ENCODE measurements at places on chromosomes 1 and 21.

DNA sequence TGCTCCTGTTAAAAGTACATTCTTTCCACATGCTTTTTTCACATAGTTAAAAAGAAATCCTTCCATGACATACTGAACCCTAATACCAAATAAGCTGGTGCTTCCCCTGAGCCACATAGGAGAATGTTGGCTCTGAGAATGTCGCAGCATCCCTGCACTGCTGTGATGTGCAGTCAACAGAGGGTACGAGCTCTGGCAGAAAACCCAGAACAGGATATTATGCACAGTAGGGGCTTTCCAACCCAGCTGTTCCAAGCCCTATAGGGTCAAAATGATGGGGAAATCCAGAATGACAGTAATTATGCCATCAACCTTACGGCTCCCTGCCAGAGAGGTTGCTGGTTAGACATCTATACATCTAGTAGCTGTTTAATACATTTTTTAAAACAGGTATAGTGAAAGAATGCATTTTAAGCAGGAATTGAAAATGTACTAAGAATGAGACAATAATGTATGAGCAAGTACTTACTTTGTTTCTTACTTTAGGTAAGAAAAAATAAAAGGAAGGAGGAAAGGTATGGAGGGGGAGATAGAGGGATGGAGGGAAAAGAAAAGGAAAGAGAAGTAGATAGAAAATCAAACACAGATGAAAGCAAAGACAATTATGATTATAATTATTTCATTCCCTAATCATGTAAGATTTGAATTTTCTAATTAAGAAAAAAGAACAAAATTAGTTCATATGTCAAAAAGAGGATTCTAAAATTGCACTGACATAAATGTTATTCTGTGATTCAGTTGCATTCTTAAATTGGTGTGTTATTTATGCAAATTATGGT lies 126.0 kb downstream of the NR5A2 start:
- peak; percentile 33 for DNase-seq

DNA sequence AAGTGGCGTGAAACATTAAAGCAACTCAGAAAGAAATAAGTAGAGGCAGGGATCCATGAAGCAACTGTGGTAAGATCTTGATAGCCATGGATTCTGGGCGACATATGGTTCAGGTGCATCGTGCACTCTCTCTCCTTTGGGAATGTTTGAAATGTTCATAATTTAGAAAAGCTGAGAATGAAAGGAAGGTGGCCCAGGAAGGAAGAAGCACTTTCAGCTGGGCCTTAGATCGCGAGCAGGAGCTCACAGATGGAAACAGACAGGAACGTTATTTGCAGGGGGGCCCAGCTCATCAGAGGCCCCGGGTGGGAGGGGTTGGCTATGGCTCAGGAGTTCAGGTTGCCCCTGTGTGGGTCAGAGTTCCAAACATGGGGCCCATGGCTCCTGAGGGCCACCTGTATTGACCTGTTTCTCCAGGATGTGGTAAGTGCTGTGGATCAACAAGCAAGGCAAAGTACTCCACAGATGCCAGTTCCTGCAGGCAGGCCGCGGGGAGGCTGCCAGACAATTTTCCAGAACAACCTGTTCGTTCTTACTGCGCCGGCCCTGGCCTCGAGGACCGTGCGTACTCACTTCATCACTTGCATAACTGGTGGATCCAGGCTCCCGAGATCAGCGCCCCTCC lies 253.2 kb downstream of the TOMM20 start:
- DNase-seq = no peak

DNA sequence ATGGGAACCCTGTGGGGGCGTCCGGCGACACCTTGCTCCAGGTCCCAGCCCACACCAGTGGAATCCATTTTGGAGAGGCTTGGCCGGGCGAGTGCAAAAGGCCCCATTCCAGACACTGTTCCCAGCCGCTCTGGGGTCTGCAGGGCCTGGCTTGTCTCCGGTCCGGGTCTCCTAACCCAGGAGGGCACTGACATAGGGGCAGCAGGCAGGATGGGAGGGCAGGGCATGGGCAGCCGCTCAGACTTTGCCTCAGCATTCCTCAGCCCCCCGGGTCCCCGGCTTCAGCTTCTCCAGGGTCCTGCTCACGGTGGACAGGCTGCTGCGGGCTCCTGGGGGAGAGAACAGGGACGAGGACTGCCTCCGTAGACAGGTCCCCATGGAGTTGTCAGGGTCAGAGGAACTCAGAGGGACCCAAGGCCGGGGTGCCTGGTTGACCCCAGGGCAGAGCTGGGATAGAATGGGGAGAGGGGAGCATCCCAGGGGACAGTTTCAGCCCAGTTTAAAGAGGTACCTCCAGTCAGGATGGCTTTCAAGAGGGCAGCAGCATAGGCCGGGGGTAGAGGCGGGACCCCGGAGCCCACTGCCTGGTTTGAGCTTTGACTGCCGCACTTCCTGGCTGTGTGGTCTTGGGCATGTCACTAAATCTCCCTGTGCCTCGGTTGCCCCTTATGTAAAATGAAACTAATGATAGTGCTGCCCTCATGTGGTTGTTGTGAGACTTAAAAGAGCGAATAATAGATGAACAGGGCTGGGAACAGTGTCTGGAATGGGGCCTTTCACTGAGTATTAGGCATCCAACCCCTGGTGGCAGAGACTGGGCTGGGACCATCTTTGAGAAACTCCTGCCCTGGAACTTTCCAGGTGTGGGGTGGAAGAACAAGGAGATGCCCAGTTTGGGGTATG lies 3.7 kb downstream of the KNCN start:
- DNase-seq = no peak

DNA sequence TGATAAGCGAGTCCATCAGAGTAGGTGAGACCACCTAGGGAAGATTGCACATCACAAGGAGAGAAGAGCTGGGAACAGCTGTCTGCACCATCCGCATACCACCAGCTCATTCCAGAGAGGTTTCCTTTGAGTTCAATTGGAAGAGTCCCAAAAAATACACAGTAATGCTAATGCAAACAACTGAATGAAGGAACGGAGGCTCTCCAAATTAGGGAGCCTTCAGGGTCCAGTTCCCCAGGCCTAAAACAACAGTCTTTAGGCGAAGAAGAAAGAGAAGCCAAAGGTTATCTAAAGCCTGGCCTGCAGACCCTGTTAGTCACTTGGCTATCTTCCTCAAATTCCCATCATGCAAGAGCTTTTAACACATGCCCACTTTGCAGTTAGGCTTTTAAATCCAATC lies 246.4 kb downstream of the PBX1 start:
- DNase-seq = no peak

DNA sequence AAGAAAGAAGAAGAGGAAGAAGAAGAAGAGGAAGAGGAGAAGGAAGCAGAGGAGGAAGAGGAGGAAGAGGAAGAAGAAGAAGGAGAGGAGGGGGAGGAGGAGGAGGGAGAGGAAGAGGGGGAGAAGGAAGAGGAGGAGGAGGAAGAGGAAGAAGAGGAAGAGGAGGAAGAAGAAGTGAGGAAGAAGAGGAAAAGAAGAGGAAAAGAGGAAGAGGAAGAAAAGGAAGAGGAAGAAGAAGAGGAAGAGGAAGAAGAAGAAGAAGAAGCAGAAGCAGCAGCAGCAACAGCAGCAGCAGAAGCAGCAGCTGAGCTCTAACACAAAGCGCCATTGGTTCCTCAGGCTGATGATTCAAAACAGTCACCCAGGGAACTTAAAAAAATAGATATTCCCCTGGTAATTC lies 34.0 kb downstream of the DNAI4 start:
- no peak for DNase-seq

DNA sequence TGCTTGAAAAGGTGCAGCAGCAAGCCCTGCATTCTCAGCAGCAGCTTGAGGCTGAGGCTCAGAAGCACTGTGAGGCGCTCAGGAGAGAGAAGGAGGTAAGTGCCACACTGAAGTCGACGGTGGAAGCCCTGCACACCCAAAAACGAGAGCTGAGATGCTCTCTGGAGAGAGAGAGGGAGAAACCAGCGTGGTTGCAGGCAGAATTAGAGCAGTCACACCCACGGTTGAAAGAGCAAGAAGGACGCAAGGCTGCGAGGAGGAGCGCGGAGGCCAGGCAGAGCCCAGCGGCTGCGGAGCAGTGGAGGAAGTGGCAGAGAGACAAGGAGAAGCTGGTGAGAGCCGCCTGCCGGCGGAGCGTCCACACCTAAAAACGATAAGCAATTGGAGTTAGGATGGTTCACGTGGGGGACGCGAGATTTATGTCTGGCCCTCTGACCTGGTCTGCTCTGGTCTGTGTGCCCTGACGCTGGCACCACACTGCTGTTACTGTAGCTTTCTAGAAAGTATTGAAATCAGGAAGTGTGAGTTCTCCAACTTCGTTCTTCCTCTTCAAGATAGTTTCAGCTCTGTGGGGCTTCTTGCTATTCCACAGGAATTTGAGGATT lies 26.7 kb upstream of the DIP2A start:
- no peak for DNase-seq

DNA sequence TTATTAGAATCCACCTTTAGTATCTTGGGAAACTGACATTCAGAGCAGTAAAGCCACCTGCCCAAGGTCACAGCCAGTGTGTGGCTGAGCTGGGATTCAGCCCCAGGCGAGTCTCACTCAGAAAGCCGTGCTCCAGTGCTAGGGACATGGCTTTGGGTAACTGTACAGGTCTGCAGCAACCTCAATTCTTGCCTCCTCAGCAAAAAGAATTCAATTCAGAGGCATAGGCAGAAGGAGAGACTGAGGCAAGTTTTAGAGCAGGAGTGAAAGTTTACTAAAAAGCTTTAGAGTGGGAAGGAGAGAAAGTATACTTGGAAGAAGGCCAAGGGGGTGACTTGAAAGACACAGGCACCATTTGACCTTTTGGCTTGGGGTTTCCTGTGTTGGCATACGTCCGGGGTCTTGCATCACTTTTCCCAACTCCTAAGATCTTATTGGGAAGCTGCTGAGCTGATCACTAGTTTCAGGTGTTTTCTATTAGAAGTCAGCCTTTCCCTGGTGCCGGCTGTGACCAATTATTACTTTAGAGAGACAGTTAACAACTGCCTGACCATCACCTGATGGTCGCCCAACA lies 529.3 kb downstream of the MATN1 start:
- DNase-seq = no peak

DNA sequence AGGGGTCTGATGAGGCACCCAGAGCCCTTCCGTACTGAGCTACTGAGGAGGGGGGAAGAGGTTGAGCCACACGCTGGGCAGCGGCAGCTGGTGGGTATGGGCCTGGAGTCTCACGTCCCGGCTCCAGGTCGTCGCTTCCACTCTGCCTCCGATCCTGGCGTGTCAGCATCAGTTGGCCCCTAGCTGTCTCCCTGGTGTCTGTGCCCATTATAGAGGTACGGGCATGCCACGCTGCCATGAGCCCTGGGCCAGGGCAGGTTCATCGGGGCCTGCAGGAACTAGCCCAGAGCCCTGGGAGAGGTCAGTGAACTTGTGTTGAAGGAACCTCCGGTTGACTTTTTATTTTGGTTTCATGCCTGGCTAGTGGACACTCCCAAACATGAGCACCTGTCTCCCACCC lies 18.2 kb downstream of the COQ8A start:
- DNase-seq = no peak

GRCh38 chr1:30379684-30380624 lies 343.4 kb downstream of the MATN1 start:
- DNase-seq = peak; percentile 36

- DNase-seq = no peak
These were observed 587 bp downstream of the SCNM1 start for GRCh38 chr1:151166505-151166956.

DNA sequence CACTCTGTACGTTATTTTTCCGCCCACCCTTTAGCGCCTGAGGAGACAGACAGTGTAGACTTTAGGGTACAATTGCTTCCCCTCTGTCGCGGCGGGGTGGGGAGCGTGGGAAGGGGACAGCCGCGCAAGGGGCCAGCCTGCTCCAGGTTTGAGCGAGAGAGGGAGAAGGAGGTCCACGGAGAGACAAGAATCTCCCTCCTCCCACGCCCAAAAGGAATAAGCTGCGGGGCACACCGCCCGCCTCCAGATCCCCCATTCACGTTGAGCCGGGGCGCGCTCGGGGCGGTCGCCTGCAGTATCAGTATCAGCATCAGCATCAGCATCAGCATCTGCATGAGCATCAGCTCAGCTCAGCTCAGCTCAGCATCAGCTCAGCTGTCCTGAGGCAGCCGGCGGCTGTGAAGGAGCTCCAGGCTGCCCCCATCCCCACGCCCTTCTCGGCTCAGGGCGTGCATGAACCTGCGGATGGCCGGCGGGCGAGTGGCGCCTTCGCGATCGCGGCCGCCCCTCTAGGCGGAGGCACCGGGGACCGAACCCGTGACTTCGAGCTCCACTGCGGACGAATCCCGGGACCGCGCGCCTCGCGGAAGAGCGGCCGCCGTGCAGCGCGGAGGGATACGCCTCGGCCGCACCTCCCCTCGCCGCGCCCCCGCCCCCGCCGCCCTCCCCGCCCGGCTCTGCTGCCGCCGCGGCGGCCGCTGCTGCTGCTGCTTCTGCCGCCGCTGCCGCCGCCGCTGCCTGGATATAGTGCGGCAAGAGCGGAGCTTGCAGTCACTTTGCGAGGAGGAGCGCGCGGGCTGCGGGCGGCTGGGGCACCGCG lies at the start of gene NCAM2:
TSS of gene NCAM2 (plus strand) at position 774 of the 820 bp plus-strand sequence.
- peak; percentile 43 for DNase-seq

DNA sequence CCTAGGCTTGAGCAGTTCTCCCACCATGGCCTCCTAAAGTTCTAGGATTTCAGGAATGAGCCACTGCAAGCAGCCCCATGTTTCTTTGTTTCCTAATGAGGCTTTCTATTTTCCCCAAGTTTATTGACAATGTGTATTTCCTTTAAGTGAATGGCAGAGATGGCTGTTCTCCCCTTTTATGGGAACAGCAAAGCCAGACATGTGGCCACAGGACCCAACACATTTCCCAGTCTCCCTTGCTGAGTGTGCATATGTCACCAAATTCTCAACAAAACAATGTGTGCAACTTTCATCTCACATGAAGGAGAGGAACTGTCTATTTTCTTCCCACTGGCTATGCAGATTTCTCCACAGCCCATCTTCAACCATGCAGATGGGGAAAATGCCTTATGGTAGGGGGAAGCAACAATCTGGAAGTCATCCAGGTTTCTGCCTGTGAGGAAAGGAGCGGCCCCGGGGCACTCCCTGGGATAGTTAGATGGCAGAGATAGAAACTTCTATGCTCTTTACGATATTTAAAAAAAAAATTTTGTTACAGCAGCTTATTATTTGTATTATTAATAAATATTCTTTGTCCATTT lies 28.6 kb upstream of the MAP10 start:
- no peak for DNase-seq

- no peak for DNase-seq
These were observed 28.5 kb downstream of the KCND3 start for GRCh38 chr1:111961016-111961415.

GRCh38 chr1:228338521-228339051 lies 68.0 kb downstream of the TRIM11 start:
- no peak for DNase-seq

DNA sequence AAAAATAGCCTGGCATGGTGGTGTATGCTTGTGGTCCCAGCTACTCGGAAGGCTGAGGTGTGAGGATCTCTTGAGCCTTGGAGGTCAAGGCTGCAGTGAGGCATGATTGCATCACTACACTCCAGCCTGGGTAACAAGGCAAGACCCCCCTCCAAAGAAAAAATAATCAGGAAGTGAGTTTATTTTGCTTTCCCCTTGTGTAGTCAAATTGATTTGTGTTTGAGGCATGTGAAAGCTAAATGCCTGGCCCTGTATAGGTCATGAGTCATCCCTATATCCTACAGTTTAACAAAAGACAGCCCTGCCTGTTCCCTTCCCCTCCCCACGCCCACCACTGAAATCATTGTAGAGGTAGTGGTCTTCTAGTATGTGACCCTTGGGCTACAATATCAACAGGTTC lies 241.4 kb upstream of the JUN start:
- no peak for DNase-seq

- DNase-seq = no peak
These were observed 2.6 kb downstream of the CYP4B1 start for GRCh38 chr1:46801323-46802055.
